ENCODE measurements at places on chromosomes 11 and 22.

- no peak for DNase-seq
Observed at GRCh38 chr22:31509061-31509762, 12.9 kb downstream of the SFI1 start.

GRCh38 chr11:37533830-37534229, 935.8 kb upstream of the RAG2 start:
- DNase-seq, result no peak

GRCh38 chr11:68031144-68031464, 623 bp downstream of the NDUFS8 start:
- DNase-seq, result no peak

GRCh38 chr11:76228071-76228874, 22.0 kb upstream of the WNT11 start:
- DNase-seq, result no peak

- no peak for DNase-seq
Observed at GRCh38 chr11:22656130-22656529, 10.3 kb upstream of the GAS2 start.

- DNase-seq, result no peak
Observed at GRCh38 chr11:10379022-10379421, 74.1 kb downstream of the ADM start.

GRCh38 chr11:124737638-124738305, 2.0 kb upstream of the NRGN start:
- DNase-seq, result no peak
